Putamen (tissue), 1 donor: ENCODE measurements at places on chromosomes 7 and 10.
A peak's percentile ranks its signal among the peaks of the same experiment; 100 is the strongest.

GRCh38 chr7:38368191-38368605 is 94.8 kb upstream of the TARP start:
- peak; percentile 14 for DNase-seq

DNA sequence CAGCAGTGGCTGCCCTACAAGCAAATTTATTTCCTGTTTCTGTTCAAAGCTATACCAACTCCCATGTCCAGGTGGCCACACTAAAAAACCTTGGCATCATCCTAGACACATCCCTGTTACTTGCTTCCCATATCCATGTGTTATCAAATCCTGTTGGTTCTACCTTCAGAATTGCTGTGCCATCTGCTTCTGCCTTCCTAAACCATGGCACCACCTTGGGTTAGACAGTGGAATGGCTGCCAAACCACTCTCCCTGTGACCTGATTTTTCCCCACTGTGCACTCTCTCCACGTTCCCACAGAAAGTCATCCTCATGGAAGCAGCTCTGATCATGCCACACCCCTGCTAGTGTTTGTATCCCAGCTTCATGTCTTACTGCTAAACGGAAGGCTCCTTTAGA is 697.6 kb upstream of the GALNT17 start:
- DNase-seq = no peak

- no peak for DNase-seq
These were observed 51.7 kb downstream of the PRKCQ start for GRCh38 chr10:6528198-6528950.

DNA sequence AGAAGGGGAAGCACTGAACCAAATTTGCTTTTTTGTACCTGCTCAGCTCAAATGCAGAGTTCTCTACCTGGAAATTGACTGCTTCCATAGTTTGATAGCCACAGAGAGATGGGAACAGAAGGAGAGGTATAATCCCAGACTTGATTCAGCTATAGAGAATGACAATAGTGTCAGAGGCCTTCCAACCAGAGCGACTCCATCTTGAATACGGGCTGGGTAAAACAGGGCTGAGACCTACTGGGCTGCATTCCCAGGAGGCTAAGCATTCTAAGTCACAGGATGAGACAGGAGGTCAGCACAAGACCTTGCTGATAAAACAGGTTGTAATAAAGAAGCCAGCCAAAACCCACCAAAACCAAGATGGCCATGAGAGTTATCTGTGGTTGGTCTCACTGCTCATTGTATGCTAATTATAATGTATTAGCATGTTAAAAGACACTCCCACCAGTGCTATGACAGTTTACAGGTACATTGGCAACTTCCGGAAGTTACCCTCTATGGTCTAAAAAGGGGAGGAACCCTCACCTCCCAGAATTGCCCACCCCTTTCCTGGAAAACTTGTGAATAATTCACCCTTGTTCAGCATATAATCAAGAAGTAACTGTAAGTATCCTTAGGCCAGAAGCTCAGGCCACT is 42.7 kb upstream of the ATRNL1 start:
- no peak for DNase-seq

- DNase-seq = peak; percentile 74
These were observed 302.8 kb downstream of the ADRA2A start for GRCh38 chr10:111379534-111380187.

DNA sequence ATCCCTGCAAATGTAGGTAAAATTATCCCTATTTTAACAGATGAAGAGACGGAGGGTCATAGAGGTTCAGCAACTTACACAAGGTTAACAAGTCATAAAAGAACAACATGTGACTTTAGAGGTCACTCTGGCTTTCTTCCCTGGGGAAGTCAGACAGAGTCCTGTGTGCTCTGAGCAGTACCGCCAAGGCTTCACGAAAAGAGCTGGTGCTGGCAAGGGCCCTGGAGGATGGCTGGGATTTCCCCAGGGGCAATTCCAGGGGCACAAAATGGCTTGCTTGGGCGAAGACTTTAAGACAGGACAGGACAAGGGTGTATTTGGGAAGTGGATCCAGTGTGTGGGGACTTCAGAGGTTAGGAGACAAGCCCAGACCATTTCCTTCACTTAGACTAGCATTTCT is 144.1 kb downstream of the PIP4K2A start:
- DNase-seq = no peak

DNA sequence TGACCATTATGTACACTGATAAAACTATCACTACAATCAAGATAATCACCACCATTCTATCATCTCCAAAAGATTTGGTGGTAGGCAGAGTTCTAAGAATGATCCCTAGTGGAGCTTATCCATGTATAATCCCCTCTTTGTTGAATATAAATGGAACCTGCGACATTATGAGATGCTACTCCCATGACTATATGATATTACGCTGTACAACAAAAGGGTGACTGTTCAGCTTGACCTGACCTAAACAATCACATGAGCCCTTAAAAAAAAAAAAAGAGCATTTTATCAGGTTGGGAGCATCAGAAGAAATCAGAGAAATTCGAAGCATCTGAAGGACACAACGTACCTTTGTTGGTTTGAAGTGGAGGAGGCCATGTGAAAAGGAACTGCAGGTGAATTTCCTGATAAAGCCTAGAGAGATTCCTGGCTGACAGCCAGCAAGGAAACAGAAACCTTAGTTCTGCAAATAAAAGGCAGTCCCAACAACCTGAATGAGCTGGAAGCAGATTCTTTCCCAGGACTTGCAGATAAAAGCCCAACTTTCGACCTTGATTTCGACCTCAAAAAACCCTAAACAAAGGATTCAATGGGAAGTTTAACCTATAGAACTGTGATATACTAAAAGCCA is 270.7 kb downstream of the ADRA2A start:
- no peak for DNase-seq
